Choroid plexus epithelial cell (primary cell): ENCODE measurements at places on chromosomes 3 and 15.

DNA sequence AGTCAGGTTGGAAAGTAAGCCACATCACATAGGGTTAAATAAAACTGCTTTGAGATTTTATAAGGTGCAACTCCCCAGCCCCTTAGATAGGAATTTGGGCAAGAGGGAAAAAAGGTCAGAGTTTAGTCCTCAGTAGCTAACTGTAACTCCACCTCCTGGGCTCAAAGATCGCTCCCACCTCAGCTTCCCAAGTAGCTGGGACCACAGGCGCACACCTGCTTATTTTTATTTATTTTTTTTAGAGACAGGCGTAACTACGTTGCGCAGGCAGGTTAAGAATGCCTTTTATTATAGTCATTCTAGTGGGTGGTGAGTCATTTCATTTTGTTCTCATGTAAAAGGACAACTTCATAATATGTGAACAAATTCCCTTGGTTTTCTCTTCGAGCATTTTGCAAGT lies 14.7 kb downstream of the TM2D3 start:
- DNase-seq: peak; percentile 64

DNA sequence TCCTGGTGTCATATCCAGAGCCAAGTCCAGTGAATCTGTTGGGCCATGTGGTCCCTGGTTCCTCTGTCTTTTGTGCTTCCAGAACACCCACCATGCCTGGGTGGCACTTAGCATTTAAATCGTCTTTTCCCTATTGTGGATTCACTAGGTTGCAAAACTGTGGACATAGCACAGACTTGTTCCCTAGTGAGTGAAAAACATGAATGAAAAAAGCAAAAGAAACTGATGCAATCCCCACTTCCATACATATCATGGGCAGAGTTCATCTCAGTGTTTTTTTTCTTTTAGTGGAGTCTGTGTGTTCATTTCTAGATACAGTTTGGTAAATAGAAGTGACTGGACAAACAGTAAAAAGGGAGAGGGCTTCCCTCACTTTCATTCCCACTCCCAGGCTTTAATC lies 170.5 kb downstream of the SLCO3A1 start:
- DNase-seq: no peak

- no peak for DNase-seq
These were observed 47.0 kb downstream of the PGPEP1L start for GRCh38 chr15:98960555-98961050.

DNA sequence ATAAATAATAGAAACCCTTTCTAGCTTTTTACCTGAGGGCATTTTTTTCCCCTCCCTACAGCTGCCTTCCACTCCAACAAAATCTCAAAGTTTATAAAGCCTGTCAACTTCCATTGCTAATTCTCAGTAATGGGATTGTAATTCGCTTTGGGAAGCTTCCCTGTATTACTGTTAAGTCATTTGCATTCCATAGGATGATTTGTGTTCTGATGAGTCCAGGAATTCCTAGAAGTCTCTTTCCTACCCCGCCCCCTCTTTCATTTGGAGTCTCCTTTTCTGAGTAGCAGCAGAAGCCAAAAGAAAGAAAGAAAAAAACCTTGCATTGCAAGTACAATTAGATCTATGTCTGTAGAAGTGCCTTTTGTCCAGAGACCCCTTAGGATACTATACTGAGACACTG lies 1033.3 kb downstream of the IGSF11 start:
- DNase-seq: no peak

GRCh38 chr15:58314593-58315216 lies 117.1 kb upstream of the LIPC start:
- no peak for DNase-seq

GRCh38 chr3:155598671-155599070 lies 146.2 kb downstream of the PLCH1 start:
- no peak for DNase-seq
